Hematopoietic multipotent progenitor cell treated with erythropoietin and hydrocortisone succinate and interleukin-3 and kit ligand, for 6 days (in vitro differentiated cells): ENCODE measurements at places on chromosomes 4 and X.
A peak's percentile ranks its signal among the peaks of the same experiment; 100 is the strongest.

GRCh38 chr4:145041378-145041777, 56.6 kb downstream of the ANAPC10 start:
- DNase-seq = peak; percentile 66

GRCh38 chr4:70603856-70604255, 11.8 kb downstream of the AMBN start:
- DNase-seq = no peak

- DNase-seq = no peak
Measured at GRCh38 chr4:27775156-27775555, 914.5 kb downstream of the STIM2 start.

DNA sequence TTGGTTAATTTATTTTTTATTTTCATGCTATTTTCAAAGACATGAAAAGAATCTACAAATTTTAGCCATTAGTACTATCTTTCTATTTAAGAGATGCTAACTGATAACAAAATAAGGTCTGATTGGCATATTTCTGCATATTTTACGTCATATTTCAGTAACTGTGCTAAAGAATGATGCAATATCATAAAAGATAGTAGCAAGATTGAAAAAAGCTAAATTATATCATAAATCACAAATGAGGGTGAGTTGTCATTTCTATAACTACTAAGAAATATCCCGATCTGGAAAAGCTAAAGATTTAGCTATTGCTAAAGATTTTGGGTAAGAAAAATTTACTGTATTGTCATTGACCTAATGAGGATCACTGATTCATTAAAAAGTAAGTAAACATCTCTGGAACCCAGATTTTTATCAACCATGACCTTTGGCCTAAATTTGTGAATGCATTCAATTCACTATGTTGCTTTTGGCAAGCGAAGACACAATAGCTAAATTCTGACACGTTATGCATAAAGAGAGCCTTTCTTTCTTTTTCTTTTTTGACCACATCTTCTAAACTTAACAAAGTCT, 103.6 kb downstream of the HPGD start:
- DNase-seq = no peak

GRCh38 chrX:35787867-35788266, 10.3 kb upstream of the MAGEB16 start:
- no peak for DNase-seq

- DNase-seq = no peak
Measured at GRCh38 chr4:77074381-77074831, 1.4 kb downstream of the CCNI start.
